ENCODE measurements at places on chromosomes 5 and 9.

DNA sequence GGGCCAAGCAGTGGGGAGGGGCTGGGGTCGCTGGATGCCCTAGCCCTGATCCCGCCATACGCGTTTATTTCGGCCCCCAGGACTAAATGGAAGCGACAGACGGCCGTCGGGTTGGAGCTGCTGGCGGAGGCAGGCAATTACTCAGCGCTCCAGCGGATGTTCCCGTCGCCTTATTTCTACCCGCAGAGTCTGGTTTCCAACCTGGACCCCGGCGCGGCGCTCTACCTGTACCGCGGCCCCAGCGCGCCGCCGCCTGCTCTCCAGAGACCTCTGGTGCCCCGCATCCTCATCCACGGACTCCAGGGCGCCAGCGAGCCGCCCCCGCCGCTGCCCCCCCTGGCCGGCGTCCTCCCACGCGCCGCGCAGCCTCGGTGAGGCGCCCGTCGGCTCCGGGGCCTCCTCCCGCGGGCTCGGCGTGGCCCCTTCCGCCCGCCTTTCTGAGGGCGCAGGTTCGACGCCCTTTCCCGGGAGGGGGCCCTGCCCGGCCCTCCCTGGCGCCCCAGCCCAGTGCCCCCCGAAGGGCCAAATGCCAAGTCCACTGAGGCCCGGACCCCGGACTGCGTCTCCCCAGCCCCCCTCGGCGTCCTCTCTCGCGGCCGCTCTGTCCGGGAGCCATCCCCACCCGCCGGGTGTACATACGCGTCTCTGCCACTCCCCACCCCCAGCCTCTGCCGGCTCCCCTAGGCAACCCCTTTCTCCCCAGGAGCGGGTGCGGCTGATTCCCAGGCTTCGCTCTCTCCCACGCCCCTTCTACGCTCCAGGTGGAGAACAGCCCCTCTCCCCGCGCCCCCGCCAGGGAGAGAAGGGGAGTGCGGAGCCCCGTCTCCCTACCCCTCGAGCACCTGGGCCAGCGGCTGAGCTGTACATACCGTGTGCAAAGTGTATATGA lies 7.0 kb downstream of the BARHL1 start:
- DNase-seq = no peak

GRCh38 chr9:124771867-124772679 lies 962 bp upstream of the NR6A1 start:
- no peak for DNase-seq

DNA sequence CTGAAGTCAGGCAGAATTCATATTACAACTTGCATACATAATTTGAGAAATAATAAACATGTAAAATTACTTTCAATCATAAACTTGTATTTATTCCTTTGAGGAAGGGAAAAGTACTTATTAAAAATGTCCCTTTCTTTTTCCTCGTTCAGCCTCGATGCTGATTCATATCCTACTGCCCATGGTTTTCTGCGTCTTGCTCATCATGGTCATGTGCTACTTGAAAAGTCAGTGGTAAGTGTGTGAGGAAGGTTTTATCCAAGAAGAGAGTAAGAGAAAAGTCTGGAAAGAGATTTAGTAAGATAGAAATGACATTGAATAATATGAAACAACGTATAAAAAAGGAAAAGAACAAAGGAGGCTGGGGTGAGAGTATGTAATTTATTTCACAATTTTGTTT lies 85.9 kb downstream of the OSMR start:
- DNase-seq = no peak

DNA sequence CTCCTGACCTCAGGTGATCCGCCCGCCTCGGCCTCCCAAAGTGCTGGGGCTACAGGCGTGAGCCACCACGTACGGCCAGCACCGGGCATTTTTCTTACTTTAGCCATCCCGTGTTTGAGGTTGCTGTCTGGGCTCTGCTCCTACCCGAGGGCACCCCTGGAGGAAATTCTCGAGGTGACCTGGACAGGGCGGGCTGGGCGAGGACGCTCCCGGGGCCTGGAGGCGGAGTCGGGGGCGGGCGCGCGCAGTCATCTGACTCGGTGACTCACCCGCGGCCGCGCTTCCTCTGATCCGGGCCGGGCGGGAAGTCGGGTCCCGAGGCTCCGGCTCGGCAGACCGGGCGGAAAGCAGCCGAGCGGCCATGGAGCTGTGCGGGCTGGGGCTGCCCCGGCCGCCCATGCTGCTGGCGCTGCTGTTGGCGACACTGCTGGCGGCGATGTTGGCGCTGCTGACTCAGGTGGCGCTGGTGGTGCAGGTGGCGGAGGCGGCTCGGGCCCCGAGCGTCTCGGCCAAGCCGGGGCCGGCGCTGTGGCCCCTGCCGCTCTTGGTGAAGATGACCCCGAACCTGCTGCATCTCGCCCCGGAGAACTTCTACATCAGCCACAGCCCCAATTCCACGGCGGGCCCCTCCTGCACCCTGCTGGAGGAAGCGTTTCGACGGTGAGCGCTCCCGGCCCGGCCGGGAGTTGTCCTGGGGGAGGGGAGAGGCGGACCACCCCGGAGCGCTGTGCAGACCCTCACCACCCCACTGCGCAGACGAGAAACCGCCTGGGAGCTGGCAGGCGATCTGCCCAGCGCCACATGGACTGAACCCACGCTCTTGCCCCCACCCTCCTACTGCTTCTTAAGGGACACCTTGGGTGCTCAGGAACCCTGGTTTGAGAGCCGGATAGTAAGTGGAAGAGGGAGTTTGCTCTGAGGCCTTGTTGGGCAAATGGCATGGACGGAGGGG lies at the start of gene HEXB:
Gene HEXB, plus strand, starts transcription at position 334 of the 952 bp plus-strand sequence. Its CDS starts 28 bp downstream, at position 362.
- DNase-seq = peak; percentile 25

GRCh38 chr5:141512911-141513626 lies 24.2 kb downstream of the PCDHGC5 start:
- no peak for DNase-seq

DNA sequence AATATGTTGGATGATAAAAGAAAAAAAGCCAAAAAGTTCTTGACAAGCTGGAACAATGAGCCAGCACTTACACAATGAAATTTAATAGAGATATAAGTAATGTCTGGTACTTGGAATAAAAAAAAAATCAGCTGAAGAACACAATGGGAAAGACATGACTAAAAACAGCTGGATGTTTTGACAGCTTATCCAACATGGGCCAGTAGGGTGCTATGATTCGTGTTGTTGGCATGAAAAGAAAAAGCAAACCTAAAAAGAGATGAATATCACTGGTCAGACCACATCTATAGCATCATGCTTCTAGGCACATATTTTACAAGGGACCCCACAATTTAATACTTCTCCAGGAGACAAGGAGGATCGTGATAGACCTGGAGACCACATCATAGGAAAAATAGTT lies 175.3 kb downstream of the ARL15 start:
- DNase-seq = no peak

DNA sequence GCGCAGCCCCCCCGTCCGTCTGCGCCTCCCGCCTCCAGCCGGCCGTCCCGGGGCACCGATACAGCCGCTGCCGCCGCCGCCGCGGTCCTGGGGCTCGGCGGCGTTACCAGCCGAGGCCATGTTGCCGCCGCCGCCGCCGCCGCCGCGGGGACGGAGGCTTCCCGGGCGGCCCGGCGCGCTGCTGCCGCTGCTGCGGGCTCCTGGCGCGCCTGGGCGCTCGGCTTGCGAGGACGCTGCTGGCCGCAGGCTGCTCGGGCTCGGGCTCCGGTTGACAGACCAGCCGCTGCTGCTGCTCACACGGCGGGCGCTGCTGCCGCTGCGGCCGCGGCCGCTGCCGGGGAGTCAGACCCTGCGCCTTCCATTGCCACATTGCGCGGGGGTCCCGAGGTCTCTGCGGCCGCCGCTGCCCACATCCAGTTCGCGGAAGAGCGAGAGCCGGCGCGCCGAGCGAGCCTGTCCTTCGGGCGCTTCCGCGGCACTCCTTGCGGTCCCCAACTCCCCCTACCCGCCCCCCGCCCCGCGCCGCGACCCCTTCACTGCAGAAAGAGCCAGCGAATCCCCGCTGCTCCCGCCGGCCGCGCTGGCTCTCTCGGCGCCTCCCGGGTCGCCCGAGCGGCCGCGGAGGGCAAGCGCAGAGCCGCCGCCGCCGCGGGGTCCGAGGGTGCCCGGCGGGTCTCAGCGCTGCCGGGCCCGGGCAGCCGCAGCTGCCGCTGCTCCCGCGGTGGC lies 8.4 kb downstream of the PTCH1 start:
- no peak for DNase-seq

DNA sequence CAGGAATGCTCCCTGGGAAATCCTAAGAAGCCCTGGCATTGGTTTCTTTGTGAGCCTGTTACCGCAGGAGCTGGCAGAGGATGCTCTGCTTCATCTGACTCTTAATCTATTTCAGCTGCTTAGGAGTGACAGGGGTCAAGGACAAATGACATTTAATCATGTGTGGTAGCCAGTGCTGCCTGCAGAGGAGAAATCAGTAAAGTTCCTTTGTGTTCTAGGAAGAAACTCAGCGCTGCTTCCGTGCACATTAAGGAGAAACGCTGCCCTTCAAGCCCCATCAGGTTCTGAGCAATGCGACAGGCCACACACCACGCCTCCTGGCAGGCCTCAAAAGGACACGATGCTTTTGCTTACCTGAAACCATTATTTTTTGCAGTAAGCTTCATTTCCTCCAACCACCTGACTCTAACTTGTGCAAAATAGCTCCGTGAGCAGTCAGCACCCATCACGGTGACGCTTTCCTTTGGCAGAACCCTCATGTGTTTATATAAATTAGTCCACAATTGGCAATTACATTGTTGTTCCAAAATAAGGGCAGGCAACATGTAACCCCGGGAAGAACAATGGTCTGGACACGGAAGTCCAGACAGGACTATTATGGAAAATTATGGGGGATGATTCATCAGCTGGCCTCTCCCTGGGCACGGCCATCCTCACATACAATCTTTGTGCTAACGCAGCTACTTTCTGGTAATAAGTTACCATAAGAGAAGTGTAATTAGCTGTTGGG lies 387.9 kb upstream of the DAP start:
- no peak for DNase-seq

DNA sequence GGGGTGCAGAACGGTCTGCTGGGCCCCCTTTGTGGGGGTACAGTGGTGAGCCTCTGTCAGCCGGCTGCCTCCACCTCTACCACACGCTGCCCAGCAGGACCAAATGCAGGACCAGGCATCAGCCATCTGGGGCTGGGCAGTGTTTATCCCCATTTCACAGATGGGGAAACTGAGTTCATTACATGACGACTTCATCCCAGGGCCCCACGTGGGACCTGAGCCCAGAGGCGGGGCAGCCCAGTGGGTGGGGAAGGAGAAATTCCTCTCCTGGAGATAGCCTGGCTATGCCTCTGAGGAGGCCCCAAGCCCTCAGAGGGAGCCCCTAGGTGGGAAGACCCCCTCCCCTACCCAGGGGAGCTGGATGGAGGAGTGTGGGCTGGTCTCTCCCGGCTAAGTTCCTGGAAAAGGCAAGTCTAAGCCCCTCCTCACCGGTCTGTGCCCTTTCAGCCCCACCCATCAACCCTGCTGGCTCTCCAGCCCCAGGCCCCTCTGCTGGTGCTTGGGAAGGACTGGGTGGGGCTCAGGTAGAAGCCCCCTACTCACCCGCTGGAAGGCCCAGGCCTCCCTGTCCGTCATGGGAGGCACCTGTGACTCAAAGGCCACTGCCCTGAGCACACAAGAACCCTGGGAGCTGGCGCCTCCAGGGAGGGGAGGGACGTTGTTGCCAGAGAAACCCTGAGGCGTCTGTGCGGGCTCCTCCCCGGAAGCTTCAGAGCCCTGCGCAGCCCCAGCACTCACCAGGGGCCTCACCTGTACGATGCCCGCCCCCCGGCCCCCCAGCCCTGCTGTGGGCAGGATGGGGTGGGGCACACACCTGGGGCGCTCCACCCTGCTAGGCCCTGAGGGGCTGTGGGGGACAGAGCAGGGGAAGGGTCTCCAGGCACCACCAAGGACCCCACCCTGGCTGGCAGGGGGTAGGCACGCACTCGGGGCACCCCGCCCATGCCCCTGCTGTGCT lies 7.4 kb upstream of the CCDC187 start:
- no peak for DNase-seq

DNA sequence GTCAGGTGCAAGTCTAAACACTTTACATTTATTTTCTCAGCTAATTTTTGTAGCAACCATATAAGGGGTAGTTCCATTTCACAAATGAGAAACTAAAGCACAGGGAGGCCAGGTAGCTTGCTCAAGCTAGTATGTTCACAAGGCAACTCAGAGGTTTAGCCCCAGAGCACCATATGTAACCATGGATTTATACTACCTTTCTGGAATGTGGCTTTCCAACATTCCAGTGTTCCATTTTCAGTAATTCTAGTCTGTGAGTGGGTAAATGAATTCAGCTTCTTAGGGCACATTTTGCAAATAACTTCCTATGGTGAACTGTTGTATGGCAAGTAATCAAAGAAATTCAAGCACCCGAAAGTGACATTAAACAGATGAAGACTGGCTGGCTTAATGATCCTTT lies 25.0 kb upstream of the CAST start:
- no peak for DNase-seq

GRCh38 chr5:151490627-151491026 lies 43.2 kb downstream of the SLC36A1 start:
- DNase-seq = no peak

DNA sequence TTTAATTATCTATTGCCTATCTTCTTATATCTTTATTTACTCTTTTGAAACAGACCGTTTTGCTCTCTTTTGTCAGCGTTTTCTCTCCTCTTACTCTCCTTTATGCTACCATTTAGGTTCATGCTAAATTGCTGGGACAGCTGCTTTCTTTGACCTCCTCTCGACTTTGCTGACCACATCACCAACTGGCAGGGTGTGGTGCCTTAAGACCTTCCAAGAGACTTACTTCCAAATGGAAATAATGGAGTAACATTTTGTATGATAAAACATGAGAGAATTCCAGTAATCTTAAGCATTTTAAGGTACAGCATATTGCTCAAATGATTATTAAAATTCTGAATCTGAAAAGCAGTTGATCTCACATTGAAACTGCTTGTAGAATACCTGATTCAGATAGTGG lies 71.5 kb upstream of the MEF2C start:
- DNase-seq = no peak
